ENCODE measurements at places on chromosomes 2 and 18.

DNA sequence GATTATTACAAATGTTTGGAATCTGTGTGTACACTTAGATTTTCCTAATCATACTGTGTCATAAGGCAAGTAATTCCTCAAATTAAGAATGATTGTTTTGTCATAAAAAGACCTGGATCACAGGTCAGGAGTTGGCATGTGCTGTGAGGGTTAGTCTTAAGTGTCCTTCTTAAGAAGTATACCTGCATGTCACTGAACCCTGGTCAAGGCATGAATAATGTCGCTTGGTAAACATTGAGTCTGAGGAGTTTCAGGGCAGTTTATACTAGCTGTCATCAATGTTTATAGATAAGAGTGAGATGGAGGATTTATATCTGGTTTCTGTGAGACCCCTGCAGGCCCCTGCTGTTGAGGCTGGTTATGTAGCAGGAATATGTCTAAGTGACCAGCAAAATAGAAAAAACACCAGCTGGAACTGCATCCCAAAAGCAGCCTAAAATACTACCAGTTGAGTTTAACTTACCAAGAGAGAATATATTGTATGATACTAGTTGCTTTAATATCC lies 112.0 kb upstream of the NOSTRIN start:
- no peak for DNase-seq

DNA sequence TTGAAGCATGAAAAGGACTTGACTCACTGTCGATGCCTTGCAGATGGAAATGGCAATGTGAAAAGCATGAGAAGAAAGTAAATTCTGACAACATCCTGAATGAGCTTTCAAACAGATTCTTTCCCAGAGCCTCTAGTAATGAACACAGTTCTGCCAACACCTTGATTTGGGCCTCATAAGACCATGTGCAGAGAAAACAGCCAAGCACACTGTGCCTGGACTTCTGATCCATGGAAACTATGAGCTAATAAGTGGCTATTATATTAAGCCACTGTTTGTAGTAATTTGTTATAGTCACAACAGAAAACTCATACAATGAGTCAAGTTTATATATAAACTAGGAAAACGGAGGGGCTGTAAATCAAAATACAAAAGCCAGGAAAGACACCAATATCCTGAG lies 477.3 kb downstream of the MBD2 start:
- DNase-seq, result no peak

DNA sequence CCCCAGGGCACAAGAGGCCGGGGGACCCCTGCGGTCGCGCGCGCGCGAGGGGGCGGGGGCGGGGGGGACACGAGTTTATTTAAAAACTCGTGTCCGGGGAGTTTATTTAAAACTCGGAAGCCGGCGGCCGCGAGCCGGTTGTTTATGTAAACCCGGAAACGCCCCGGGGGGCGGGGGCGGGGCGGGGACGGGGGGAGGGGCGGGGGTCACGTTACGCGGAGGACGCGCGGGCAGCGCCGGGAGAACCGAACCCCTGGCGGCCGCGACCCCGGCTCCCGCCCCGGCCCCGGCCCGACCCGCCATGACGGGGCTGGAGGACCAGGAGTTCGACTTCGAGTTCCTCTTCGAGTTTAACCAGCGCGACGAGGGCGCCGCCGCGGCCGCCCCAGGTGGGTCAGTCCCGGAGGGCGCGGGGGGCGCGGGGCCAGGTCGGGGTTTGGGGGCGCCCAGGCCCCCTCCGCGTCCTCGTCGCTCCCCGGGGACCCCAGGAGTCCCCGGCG lies 4.4 kb downstream of the NFATC1 start:
- DNase-seq, result no peak

- no peak for DNase-seq
Measured at GRCh38 chr2:233301811-233302210, 5.8 kb upstream of the SAG start.

DNA sequence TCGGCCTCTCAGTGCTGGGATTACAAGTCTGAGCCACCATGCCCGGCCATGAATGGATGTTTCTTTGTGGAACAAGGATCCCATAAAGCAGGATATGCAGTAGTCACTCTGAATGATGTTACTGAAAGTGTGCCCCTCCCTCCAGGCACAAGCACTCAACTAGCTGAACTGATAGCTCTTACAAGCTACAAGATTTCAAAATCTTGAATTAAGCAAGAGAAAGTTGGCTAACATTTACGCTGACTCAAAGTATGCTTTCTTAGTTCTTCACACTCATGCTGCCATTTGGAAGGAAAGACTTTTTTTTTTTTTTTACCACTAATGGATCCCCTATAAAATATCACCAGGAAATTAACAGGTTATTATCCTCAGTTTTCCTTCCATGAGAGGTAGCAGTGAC lies 549.0 kb upstream of the PKDCC start:
- no peak for DNase-seq

- no peak for DNase-seq
Measured at GRCh38 chr2:212001325-212001724, 537.3 kb downstream of the ERBB4 start.

DNA sequence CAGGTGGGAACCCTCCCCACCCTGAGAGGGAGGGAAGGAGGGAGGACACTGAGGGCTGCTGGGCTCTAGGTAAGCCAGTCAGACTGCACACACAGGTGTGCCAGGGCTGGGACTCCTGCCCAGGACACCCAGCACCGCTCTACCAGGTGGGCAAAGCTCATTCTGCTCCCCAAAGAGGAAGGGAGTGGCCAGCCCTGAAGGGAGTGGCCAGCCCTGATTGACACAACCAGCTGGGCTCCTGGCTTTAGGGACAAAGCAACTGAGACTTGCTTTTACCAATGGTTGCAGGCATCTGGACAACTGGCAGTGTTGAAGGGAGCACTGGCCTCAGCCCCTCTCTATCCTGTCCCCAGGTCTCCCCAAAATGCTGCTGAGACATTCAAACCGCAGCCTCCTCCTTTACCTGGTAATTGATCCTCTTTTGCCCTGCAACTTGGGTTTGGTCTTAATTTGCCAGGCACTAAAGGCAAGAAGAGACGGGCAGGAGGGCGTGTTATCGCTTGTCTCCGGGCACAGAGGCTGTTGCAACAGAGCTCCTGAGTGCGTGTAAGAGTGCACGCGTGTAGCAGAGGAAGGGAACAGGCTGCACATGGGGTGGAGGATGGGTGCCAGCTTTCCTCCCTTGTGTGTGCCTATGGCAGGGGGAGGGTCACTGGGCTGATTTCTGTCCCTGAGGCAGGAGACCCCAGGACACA lies 14.5 kb upstream of the FOSL2 start:
- DNase-seq, result no peak

GRCh38 chr2:171742760-171743159 lies 55.5 kb downstream of the DYNC1I2 start:
- DNase-seq, result no peak

DNA sequence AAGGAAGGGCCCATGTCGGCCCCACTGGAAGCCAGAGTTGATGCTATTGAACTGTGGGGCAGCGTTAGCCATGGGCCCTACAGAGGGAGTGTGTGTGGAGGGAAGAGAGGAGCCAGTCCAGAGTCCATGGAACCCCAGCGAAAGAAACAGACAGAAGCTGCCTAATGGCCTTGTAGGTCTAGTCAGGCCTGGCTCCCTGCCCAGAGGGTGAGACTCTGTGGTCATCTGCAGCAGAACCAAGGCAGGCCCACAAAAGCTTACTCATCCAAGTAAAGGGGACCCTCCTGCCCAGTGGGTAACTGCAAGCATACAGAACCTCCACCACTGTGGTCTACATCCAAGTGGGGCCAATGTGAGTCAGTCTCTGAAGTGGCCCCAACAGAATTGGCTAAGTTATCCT lies 439.8 kb downstream of the TGIF1 start:
- no peak for DNase-seq

DNA sequence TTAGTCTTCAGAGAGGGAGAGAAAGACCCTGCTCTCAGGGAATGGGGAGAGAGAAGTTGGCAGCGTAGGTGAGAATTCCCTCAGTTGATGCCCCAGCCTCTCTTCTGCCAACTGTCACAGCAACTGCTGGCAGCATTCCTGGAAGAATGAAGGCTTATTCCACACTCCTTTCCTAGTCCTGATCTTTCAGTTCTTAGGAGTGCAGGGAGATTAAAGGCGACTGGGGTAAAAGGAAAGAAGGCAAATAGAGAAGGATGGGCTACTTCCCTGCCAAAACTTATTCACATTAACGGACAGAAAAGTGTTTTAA lies 65.9 kb upstream of the ACAA2 start:
- DNase-seq, result no peak

DNA sequence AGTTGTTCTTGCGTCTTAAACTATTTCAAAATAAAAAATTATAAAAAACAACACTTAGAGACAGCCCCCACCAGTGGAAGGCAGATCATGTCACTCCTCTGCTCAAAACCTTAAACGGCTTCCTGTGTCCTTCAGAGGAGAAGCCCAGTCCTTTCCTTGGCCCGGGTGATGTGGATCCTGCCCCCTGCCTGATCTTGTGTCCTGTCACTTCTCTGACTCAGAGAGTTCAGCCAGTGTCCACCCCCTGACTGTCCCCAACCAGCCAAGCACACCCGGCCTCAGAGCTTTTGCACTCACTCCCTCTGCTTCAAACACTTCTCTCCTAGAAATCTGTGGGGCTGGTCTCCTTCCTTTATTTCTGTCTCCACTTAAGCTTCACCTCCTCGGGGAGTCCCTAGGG lies 35.4 kb downstream of the TOGARAM2 start:
- DNase-seq, result no peak

DNA sequence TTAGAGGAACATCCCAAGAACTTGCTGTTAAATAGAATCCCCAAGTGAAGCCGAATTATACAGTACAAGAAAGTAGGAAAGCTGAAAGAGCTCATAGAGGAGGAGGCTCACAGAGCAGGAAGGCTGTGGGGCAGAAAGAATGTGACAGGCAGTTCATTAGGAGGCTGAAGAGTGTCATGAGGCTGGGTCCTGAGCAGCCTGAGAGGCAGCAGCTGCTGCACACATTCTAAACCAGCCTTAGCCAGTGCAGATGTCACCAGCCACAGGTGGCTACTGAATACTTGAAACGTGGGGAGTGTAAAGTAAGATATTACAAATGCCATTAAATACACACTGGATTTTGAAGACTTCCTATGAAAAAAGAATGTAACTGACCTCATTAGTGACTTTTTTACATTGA lies 490.2 kb upstream of the KLHL29 start:
- no peak for DNase-seq

DNA sequence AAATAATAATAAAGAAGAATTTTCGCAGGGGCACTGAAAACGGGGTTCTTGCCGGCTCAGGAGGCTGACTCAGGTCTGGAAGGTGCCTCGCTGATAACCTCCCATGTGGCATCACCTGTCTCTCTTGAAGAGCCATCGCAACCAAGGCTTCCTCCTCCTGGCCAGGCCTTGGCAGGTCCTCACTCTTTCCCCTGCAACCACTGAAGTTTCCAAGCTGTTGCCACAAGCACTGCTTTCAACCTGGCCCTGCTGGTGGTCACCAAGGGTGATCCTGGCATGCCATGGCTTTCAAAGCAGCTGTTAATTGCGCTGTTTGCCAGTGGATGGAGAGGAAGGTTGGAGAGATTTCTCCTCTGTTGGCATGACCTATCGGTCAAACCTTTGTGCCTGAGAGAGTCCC lies 163.6 kb upstream of the COPS8 start:
- no peak for DNase-seq

DNA sequence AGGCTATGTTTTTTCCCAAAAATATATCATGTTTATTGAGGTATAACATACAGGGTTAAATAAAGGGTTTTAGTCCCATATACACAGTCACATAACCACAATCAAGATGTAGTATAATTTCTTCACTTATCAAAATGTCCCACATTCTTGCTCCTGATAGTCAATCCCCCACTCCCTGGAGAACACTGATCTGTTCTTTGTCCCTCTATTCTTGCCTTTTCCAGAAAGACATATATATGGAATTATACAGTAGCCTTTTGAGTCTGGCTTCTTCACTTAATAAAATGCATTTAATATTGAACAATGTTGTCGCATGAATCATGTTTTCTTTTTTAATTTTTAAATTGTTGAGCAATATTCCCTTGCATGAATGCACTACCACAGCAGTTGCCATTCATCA lies 1059.7 kb downstream of the TSN start:
- DNase-seq, result no peak

- no peak for DNase-seq
Measured at GRCh38 chr18:4605212-4605611, 150.1 kb upstream of the DLGAP1 start.

DNA sequence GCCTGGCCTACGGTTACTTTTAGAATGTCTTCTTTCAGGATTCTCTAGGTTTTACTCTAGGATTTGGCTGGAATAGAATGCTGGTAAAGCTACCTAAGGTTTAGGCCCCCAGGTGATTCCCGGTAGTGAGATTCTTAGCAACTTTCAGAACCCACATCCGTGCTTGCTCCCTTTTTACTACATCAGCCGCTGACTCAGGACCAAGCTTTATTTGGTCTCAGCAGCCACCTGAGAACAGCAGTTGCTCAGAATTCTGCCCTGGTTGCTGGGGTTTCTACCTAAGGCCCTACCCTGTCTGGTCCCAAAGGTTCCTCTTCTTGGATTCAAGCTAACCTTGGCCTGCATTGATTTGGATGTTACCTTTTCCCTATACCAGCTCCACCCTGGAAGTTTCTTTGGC lies 36.1 kb upstream of the NDUFV2 start:
- DNase-seq, result no peak

DNA sequence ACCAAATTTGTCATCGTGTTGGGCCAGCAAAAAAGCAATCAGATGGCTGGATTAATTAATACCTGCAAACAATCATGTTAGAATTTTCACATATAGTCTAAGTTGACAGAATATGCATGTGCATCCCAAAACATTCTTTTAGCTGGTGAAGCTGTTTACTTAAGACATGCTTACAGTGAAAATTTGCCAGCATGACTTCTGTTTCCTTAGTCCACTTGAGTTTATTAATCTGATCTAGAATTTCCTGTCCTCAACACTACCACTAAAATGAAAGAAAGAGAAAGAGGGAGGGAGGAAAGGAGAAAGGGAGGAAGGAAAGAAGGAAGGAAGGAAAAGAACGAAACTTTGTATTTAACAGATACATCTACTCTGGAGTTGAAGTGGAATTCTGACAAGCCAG lies 2109.9 kb upstream of the PIK3C3 start:
- DNase-seq, result no peak

GRCh38 chr2:106034325-106034724 lies 159.8 kb downstream of the UXS1 start:
- DNase-seq, result no peak
